ENCODE measurements at places on chromosomes 3 and 15. TPM values are rescaled to one million over a fixed set of nuclear protein-coding genes. Genes with fewer than 3 reads are reported as not detected.

RASGRP1 gene
- 1.9 TPM for total RNA-seq

REC114 gene
- not detected for total RNA-seq

C3orf62 gene
- total RNA-seq: 0.83 TPM

GRCh38 chr3:128311441-128311844 lies 155.2 kb downstream of the DNAJB8 start:
- H3K4me1 ChIP-seq: no peaks in the 10 kb centered on the region
- no peak overlapping the region for H3K4me3 ChIP-seq

GRCh38 chr3:14933820-14934425 lies 13.5 kb upstream of the NR2C2 start:
- no peak overlapping the region for H3K4me3 ChIP-seq
- no peaks in the 10 kb centered on the region for H3K36me3 ChIP-seq
- no peak for DNase-seq

DNA sequence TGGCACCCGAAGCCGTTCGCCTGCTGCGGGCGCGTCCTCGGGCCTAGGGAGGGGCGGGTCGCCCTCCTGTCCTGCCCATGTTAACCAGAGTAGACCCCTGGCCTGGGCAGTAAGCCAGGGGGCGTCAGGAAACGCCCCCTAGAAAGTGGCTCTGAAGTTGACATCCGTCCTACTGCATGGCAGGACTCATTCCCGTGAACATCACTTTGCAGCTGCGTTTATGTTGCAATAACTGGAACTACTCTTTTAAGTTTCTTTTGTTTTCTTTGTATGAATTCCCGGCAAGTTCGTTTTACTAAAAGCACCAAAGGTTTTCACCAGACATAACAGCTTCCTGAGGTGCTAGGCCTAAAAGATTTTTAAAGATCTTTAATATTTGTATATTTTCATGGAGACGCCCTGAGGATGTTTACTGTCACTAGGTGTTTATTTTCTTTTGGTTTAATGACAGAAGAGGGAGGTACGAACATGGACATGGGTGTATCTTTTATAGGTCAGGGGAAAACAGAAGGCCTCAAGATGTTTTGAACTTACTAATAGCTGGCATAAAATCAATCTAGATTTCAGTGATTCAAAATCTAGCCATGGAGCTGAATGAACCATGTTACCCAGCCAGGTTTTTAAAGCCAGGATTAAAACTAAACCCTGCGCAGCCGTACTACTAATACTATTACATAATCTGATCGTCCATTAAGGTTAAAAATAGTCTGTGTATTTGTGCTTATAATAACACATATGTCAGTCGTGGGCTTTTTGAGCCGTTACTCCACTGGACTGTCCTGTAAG lies 1.0 kb downstream of the C15orf61 start:
- peak overlapping the region; percentile 79 for H3K4me3 ChIP-seq
- H3K36me3 ChIP-seq: no peaks in the 10 kb centered on the region
- DNase-seq: peak; percentile 51
- no peaks in the 10 kb centered on the region for H3K4me1 ChIP-seq
- peak overlapping the region; percentile 94 for H3K27ac ChIP-seq

GRCh38 chr15:51237816-51238215 lies 100.6 kb downstream of the CYP19A1 start:
- no peak overlapping the region for H3K4me3 ChIP-seq
- H3K4me1 ChIP-seq: no peaks in the 10 kb centered on the region
- H3K27ac ChIP-seq: no peak overlapping the region
- DNase-seq: no peak
- peaks cover 46% of the 10 kb centered on the region for H3K27me3 ChIP-seq

GRCh38 chr3:195421400-195421799 lies 21.4 kb downstream of the ACAP2 start:
- H3K36me3 ChIP-seq: no peaks in the 10 kb centered on the region
- peak; percentile 43 for DNase-seq
- H3K4me3 ChIP-seq: no peak overlapping the region
- H3K27ac ChIP-seq: no peak overlapping the region
- peaks cover 2% of the 10 kb centered on the region for H3K4me1 ChIP-seq
- no peaks in the 10 kb centered on the region for H3K27me3 ChIP-seq

GRCh38 chr3:123488645-123489347 lies 39.9 kb upstream of the ADCY5 start:
- peaks cover 4% of the 10 kb centered on the region for H3K36me3 ChIP-seq
- DNase-seq: no peak
- H3K4me3 ChIP-seq: no peak overlapping the region
- no peaks in the 10 kb centered on the region for H3K4me1 ChIP-seq
- H3K27me3 ChIP-seq: peaks cover 5% of the 10 kb centered on the region

DNA sequence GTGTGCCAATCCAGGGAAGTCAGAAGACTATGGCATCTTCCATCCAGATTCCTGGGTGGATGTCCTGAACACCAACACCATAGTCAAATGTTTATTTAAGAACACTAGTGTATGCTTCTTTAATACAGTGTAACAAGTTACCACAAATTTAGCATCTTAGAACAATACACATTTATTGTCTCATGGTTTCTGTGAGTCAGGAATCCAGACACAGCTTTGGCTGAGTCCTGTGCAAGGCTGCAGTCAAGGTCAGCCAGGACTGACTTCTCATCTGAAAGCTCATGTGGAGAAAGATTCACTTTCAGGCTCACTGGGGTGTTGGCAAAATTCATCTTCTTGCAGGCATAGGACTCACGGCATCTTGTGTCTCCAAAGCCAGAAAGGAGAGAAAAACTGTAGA lies 143.4 kb downstream of the ANXA2 start:
- H3K4me3 ChIP-seq: no peak overlapping the region
- H3K4me1 ChIP-seq: no peaks in the 10 kb centered on the region
- H3K36me3 ChIP-seq: no peaks in the 10 kb centered on the region
- peaks cover 2% of the 10 kb centered on the region for H3K27me3 ChIP-seq

DNA sequence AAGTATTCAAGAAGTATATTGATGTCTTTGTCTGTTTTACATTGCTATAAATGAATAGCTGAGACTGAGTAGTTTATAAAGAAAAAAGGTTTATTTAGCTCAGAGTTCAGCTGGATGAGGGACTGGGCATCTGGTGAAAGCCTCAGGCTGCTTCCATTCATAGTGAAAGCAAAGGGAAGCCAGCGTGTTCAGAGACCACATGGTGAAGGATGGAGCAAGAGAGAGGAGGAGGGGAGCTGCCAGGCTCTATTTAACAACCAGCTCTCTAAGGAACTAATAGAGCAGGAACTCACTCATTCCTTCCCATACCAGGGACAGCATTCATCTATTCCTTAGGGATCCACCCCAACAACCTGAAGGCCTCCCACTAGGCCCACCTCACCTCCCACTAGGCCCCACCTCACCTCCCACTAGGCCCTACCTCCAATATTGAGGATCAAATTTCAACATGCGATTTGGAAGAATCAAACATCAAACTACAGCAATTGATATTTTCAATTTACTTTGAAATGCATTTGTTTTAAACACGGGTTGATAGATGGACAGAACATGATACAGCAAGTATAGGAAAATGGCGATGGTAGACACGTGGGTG lies 167.5 kb upstream of the HES1 start:
- no peak overlapping the region for H3K4me3 ChIP-seq
- DNase-seq: no peak
- H3K36me3 ChIP-seq: no peaks in the 10 kb centered on the region
- H3K4me1 ChIP-seq: no peaks in the 10 kb centered on the region

GRCh38 chr15:77475001-77475400 lies 54.3 kb downstream of the HMG20A start:
- H3K27me3 ChIP-seq: no peaks in the 10 kb centered on the region
- DNase-seq: no peak
- no peak overlapping the region for H3K27ac ChIP-seq
- peaks cover 2% of the 10 kb centered on the region for H3K4me1 ChIP-seq

DNA sequence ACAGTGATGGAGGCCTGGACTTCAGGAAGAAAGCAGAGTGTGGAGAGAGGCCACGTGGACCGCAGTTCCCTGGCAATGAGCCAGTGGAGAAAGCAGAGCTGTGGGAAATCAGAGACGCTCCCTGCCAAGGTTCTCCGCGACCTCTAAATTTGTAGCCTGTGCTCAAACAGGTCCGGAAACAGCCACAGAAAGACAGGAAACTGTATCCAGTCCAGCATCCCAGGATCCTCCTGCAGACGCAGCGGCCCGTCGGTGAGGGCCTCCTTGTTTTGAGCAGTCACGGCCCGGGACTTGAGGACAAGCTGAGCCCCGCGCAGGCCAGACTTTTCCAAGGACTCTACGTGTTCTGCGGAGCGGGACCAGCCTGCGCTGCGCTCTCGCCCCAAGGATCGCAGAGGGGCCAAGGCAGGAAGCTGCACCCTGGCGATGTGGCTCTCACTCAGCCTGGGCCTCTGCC lies 22.3 kb downstream of the RPSA start:
- H3K27ac ChIP-seq: no peak overlapping the region
- no peaks in the 10 kb centered on the region for H3K36me3 ChIP-seq

DNA sequence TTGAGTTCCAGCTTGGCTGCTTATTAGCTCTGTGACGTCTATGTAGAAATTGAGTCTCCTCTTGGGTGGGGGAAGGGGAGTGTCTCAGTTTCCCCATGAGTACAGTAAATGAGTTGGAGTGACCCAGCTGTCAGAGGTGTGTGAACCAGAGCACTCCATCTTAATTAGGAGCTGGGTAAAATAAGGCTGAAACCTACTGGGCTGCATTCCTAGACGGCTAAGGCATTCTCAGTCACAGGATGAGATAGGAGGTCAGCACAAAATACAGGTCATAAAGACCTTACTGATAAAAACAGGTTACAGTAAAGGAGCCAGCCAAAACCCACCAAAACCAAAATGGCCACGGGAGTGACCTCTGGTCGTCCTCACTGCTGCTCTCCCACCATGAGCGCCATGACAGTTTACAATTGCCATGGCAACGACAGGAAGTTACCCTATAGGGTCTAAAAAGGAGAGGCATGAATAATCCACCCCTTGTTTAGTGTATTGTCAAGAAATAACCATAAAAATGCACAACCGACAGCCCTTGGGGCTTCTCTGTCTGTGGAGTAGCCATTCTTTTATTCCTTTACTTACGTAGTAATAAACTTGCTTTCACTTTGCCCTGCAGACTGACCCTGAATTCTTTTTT lies 222.4 kb downstream of the CACNA2D3 start:
- H3K4me3 ChIP-seq: no peak overlapping the region
- no peak overlapping the region for H3K27ac ChIP-seq
- H3K36me3 ChIP-seq: no peaks in the 10 kb centered on the region
- no peaks in the 10 kb centered on the region for H3K27me3 ChIP-seq
- no peak for DNase-seq
- no peaks in the 10 kb centered on the region for H3K4me1 ChIP-seq

DNA sequence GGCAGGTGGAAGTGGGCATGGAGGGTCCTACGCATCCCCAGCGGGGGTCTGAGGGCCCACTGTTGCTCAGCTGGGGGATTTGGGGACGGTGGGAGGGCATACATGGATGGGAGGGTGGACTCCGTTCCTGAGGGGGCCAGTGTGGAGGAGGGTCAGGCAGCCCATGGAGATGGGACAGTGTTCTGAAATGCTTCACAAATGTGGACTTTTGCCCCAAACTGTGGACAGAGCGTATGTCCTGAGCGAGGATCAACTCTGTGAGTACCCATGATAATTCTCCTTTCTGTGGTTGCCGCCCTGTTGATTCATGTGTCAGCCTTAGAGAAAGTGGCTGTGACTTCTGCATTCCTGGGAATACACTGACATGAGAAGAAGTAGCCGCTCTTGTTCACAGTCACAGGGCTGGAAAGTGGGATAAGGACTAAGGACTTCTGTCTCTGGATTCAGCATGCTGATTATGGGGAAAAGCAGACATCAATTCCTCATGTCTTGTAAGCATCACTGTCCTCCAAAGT lies 33.4 kb downstream of the SMAD3 start:
- peak overlapping the region; percentile 32 for H3K27ac ChIP-seq
- no peaks in the 10 kb centered on the region for H3K27me3 ChIP-seq
- DNase-seq: no peak
- no peak overlapping the region for H3K4me3 ChIP-seq

DNA sequence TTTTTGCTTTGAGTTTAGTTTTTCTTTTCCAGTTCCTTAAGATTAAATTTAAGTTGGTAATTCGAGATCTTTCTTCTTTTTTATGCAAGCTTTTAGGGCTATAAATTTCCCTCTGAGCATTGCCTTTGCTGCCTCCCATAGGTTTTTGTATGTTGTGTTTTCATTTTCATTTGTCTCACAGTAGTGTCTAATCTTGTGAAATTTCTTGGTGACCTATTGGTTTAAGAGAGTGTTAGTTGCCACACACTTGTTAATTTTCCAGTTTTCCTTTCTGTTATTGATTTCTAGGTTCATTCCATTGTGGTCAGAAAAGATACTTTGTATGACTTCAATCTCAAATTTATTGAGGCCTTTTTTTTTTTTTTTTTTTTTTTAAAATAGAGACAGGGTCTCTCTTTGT lies 18.3 kb upstream of the IL20RB start:
- peaks cover 2% of the 10 kb centered on the region for H3K4me1 ChIP-seq
- DNase-seq: no peak
- H3K36me3 ChIP-seq: no peaks in the 10 kb centered on the region
- no peaks in the 10 kb centered on the region for H3K27me3 ChIP-seq
- no peak overlapping the region for H3K4me3 ChIP-seq

DNA sequence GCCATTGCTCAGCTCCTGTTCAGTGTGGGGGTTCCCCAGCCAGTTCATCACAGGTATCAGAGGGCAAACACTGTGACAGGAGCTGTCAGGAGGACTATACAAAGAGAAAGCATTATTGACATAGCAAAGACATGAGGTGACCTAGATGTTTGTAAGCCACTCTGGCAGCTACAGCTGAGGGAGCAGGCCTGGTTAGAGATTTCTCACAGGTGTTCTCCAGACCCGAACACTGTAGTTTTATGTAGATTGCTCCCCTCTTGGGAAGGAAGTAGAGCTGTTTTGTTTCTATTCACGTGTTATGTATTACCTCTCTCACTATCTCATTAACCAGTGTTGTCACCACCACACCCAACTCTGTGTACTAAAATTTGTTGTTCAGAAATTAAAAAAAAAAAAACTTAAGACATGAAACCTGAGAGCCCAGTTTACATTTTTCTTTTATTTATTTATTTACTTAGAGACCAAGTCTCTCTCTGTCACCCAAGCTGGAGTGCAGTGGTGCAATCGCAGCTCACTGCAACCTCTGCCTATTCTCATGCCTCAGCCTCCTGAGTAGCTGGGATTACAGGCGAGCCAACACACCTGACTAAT lies 123.7 kb downstream of the RBPMS2 start:
- no peak overlapping the region for H3K27ac ChIP-seq
- DNase-seq: peak; percentile 33
- H3K36me3 ChIP-seq: no peaks in the 10 kb centered on the region
- peaks cover 7% of the 10 kb centered on the region for H3K4me1 ChIP-seq
- no peaks in the 10 kb centered on the region for H3K27me3 ChIP-seq

Measured in IMR-90 (cell line).